ENCODE measurements at places on chromosomes 16 and 17. TPM values are rescaled to one million over a fixed set of nuclear protein-coding genes. Genes with fewer than 3 reads are reported as not detected.

DNA sequence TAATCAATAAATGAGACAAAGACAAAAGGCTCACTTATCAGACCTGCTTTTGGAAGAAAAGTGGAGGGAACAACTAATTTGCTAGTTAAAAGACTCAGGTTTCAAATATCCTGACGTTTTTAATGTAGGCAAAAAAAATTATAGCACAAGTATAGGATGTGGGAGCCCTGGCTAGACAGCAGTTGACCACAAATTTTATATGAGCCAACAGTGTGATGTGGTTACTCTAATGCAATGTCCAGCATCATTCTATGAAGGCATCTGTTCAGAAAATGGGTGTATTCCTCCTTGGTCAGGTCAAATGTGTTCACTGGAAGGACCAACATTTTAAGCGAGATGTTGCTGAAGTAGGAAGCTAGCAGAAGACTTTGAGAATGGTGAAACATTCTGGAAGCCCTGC, 237.4 kb downstream of the MAP2K6 start:
- DNase-seq: no peak

GRCh38 chr16:83913245-83913633, 14.3 kb downstream of the MLYCD start:
- no peak for DNase-seq

DNA sequence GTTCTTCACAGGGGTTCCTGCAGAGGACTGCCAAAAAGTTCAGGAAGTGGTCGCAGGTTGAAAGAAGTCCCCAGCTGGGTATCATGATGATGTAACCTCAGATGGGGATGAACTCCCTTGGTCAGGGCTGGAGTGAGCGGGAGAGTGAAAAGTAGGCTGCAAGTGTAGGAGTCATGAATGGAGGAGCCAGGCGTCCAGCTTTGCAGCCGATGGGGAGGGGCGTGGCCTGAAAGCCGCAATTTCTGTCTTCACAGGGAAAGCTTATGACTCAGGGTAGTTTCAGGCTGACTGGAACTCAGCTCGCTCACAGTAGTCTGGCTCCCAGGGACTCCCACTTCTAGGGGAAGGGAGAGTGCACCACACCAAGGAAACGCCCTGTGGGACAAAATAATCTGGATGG, 70.0 kb upstream of the HS3ST3A1 start:
- DNase-seq: no peak

DNA sequence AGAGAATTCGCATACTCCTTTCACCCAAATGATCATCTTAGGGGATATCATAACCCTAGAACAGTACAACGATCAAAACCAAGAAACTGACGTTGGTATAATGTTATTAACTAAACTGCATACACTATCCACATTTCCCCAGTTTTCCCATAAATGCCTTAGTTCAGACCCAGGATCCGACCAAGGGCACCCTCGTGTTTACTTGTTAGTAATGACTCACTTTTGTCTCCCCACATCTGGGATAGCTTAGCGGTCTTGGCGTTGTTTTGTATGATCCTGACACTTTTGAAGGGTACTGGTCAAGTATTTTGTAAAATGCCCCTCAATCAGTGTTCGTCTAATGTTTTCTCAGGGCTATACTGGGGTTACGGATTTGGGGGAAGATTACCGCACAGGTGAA, 8.0 kb downstream of the HS3ST3A1 start:
- DNase-seq: no peak

GRCh38 chr16:84321932-84322331, 27.3 kb downstream of the WFDC1 start:
- no peak for DNase-seq

GRCh38 chr17:45709728-45710288, 74.3 kb upstream of the CRHR1 start:
- no peak for DNase-seq

Gene STH
- polyA plus RNA-seq: 0.35 TPM

Gene TNP2
- polyA plus RNA-seq: not detected

Gene CCT6B
- 7.4 TPM for polyA plus RNA-seq

Gene PPP1R1B
- polyA plus RNA-seq: 14.0 TPM

Measured in left renal cortex interstitium (tissue), 4 donors.